Smooth muscle cell of bladder (primary cell): ENCODE measurements at places on chromosomes 5 and 9. TPM values are rescaled to one million over a fixed set of nuclear protein-coding genes. Genes with fewer than 3 reads are reported as not detected.

Gene SLC36A1
- total RNA-seq, result 4.3 TPM in 2 replicates

Gene NR2F1-AS1
- total RNA-seq, result 45.1 and 58.0 TPM in 2 replicates

Gene TAL2
- not detected in 2 replicates for total RNA-seq

Gene LCN15
- total RNA-seq, result not detected in 2 replicates

Gene CARD19
- 34.3 and 39.7 TPM in 2 replicates for total RNA-seq

Gene MYMK
- total RNA-seq, result not detected in 2 replicates

Gene MCTP1
- 4.7 and 6.1 TPM in 2 replicates for total RNA-seq

Gene SURF1
- total RNA-seq, result 35.4 and 45.7 TPM in 2 replicates

Gene SLCO4C1
- total RNA-seq, result not detected in 2 replicates

Gene NR5A1
- total RNA-seq, result not detected in 2 replicates

Gene CIZ1
- 12.8 and 18.8 TPM in 2 replicates for total RNA-seq

Gene ORM2
- total RNA-seq, result not detected in 2 replicates

Gene CCL27
- not detected in 2 replicates for total RNA-seq

Gene ANKRD34B
- under 0.01 TPM in 1 of 2 replicates, not detected in the other for total RNA-seq

Gene ALDH7A1
- 35.4 and 49.3 TPM in 2 replicates for total RNA-seq

Gene OR2V1
- not detected in 2 replicates for total RNA-seq

Gene NUTM2G
- total RNA-seq, result not detected in 2 replicates

Gene TOPORS
- 25.6 and 30.0 TPM in 2 replicates for total RNA-seq

Gene TPPP
- total RNA-seq, result 0.09 and 0.14 TPM in 2 replicates

Gene PCDHA7
- 0.57 and 0.83 TPM in 2 replicates for total RNA-seq

Gene SAXO1
- total RNA-seq, result under 0.01 and 0.09 TPM in 2 replicates

Gene PROB1
- 0.71 and 1.0 TPM in 2 replicates for total RNA-seq
